ENCODE measurements at places on chromosomes 4 and X.

DNA sequence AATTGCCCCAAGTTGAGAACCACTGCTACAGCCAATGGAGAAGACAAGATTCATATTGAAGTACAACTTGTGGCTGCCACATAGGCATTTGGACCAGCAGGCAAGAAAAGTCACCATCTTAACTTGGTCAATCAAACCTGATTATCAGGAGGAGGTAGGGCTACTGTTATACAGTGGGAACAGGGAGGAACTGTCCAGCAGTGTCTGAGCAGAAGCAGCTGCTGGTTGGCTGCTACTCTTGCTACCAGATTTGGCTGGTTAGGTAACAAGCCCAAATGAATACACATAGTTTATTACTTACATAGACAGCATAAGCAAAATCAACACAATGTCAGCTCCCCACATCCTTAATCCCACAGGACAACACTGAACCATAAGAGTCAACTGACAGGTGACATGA, 39.4 kb downstream of the ATP1B4 start:
- DNase-seq = no peak

- DNase-seq = no peak
Observed at GRCh38 chrX:16033331-16033730, 90.0 kb upstream of the GRPR start.

DNA sequence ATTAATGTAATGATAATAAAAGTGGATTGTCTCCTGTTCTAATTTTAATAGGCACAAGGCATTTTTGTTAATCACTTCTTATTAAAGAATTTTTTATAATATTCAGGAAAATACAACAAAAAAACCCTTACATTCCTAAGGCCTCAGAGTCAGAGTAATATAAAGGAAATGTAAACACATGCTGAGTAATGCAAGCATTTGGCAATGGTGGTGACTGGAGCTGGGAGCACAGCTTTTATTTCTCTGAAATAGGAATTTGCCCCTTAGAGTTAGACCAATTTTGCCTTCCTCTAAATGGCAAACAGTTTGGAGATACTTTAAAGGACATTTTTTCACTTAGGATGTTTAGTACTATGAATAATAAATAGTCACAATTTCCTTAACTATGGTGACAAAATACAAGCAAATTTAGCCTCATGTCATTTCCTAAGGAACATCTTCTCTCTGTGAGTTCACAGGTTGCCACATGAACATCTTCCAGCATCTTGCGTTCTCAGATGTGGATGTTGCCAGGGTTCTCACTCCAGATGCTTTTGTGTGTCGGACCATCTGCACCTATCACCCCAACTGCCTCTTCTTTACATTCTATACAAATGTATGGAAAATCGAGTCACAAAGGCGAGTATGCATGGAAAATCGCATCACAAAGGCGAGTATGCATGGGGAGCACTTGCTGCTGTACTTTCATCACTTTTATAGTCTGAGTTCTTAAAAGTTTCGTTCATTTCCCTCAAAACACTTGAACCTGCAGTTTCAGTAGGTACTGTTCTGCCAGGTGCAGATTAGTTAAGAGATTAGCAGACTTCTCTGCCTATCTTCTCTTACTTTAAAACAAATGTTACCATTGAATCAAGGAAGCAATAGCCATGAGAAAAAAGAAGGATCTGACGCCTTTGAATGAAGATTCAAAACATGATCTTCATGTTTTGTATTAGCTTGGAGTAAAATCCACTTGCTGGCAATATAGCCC, 15.9 kb upstream of the F11 start:
- DNase-seq = no peak

GRCh38 chr4:143559757-143560147, 46.2 kb downstream of the SMARCA5 start:
- no peak for DNase-seq

- DNase-seq = no peak
Observed at GRCh38 chrX:31212856-31213748, 141.3 kb upstream of the FTHL17 start.

Measured in NCI-H2227 treated with DMSO at 0.1 percent for 48 hours (cell line).